Ecto neural progenitor cell (in vitro differentiated cells): ENCODE measurements at places on chromosomes 3 and 15.

GRCh38 chr3:119676771-119677640 is at the start of gene COX17:
Gene COX17 (minus strand): TSS chr3:119677406. CDS start chr3:119677310, 96 bp downstream.
- peak; percentile 91 for DNase-seq

GRCh38 chr3:170350515-170351413 is 6.8 kb upstream of the SKIL start:
- DNase-seq: no peak

GRCh38 chr3:170356596-170357175 is 829 bp upstream of the SKIL start:
- DNase-seq: peak; percentile 91

GRCh38 chr3:121567649-121568048 is at the start of gene ARGFX:
Gene ARGFX (plus strand): TSS chr3:121567949. CDS start chr3:121570714, 2,765 bp downstream.
- DNase-seq: no peak

- no peak for DNase-seq
Observed at GRCh38 chr3:129023909-129024308, 22.8 kb downstream of the EFCC1 start.

- no peak for DNase-seq
Observed at GRCh38 chr3:195913382-195913781, 5.0 kb upstream of the TNK2 start.

DNA sequence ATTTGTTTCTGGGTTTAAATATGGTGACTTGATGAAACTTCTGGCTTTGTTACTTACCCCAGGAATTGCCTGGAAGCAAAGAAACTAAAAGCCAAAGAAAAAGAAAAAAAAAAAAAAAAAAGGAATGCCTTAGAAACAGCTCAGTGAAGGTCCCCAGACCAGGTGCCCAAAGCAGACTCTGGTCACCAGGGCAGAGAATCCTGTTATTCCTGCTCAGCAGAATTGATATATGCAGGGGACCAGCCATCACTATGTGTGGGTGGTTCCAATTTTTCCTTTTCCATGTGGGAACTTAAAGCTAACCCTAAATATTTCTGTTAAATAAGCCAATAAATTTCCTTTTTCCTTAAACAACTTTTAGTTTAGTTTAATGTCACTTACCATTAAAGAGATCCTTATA is 100.8 kb upstream of the TPRG1 start:
- no peak for DNase-seq

DNA sequence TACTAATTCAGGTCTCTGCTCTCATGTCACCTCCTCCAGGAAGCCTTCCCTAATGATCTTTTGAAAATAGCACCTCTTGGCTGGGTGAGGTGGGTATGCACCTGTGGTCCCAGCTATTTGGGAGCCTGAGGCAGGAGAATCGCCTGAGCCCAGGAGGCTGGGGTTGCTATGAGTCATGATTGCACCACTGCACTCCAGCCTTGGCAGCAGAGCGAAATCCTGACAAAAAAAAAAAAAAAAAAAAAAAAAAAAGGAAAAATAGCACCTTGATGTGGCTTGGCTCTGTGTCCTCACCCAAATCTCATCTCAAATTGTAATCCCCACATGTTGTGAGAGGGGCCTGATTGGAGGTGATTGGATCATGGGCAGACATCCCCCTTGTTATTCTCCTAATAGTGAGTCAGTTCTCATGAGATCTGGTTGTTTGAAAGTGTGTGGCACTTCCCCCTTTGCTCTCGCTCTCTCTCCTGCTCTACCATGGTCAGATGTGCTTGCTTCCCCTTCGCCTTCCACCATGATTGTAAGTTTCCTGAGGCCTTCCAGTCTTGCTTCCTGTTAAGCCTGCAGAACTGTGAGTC is 11.2 kb upstream of the RNU6-1 start:
- no peak for DNase-seq

DNA sequence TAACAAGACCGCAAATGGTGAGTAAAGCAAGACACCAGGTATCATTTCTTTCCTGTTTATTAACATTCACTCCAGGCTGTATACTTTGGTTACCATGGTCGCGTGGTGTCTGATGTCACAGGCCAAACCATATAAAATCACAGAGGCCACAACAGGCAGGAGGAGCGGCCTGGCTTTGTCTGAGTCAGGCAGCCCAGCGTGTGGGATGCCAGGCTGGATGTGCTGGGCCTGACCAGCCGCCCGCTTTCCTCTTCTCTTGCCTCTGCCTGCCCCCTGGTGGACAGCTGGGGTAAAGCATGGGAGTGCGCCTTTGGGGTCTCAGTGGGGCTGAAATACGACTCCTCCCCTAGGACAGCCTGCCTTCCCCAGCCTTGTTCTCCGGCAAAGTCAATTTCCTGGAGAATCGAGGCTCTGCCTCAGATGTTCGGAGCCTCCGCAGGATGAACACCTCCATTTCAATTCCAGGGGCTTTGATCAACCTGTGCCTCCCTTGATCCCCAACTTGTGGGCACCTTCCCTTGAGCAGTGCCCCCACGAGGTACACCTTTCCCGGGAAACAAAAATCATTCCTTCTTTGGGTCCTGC is 78.2 kb downstream of the CCNL1 start:
- peak; percentile 97 for DNase-seq

DNA sequence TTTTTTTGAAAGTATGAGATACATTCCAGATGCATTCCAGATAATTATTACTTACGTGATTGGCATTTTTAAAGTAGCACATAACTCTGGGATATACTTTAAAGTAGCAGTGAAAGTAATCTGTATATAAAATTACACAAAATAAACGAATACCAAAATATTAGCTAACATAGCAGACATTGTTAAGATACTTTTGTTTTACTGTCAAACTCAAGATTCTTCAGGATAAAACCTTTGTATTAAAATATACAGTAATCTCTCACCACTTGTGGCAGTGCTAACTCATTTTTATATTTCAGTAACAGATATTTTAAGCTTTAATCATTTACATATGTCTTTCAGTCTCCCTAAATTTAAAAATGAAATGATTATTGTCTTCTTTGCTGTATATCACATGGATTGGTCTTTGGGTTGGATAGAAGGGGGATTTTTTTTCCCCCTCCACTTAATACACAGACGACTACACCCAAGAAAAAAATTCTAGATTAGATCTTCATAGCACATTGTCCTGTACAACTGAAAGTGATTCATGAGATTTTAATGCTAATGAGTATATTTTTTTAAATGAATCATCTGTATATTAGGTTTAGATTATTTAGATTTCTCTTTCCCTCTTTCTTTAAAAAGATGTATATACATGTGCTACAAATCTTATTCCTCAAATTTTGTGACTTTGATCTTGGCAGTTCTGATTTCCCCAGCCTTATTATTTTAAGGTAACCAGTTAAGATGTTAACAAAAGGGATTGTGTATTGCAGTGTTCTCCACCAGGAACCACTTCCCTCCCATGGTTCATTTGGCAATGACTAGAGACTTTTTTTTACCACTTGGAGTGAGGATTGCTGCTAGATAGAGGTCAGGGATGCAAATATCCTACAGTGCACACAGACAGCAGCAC is 24.5 kb upstream of the EBLN2 start:
- DNase-seq: no peak

DNA sequence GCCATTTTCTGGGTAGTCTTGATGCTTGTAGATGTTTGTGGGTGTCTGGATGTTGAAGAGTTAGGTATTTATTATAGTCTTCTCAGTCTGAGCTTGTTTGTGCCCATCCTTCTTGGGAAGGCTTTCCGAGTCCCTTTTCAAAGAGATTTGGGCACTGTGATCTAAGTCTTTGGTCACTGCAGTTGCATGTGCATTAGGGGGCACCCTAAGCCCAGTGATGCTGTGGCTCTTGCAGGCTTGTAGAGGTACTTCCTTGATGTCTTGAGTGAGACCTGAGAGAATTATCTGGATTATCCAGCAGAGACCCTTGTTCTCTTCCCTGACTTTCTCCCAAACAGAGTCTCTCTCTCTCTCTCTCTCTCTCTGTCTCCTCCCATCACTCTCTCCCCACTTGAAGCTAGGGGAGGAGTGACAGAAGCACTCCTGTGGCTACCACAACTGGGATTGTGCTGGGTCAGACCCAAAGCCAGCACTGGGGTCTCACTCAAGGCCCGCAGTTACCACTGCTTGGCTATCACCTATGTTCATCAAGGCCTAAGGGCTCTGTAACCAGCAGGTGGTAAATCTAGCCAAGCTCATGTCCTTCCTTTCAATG is 68.5 kb downstream of the TMCO5A start:
- peak; percentile 68 for DNase-seq

GRCh38 chr15:57082054-57082728 is 163.7 kb downstream of the TCF12 start:
- no peak for DNase-seq

DNA sequence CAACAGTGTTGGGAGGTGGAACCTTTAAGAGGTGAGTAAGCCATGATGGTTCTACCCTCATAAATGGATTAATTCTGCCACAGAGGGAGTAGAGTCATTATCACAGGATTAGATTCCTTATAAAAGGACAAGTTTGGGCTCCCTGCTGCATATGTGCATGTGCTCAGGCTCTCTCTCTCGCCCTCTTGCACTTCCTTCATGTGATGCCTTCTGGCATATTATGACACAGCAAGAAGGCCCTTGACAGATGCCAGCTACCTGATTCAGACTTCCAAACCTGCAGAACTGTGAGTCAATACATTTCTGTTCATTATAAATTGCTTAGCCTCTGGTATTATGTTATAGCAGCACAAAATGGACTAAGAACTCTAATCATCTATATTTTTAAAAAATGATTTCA is 205.3 kb downstream of the CTNNB1 start:
- no peak for DNase-seq

- DNase-seq: no peak
Observed at GRCh38 chr15:87816811-87817210, 439.7 kb downstream of the NTRK3 start.

DNA sequence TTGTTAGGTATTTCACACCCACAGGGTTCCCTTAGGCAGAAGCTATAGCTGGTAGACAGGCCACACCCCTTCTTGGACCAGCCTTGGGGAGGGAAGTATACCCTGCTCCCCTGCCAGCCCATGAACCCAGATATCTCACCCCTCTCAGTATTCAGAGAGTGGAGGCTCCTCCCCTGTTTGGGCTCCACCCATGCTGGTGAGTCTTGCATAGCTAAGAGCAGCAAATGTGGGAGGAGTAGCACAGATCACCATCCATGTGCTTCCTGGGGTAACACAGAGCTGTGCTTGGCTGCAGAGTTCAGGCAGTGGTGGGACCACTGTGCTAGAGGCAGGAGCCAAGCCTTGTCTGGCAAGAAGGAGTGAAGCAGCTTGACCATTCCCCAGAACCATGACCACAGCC is 427.2 kb downstream of the ZIC1 start:
- no peak for DNase-seq

DNA sequence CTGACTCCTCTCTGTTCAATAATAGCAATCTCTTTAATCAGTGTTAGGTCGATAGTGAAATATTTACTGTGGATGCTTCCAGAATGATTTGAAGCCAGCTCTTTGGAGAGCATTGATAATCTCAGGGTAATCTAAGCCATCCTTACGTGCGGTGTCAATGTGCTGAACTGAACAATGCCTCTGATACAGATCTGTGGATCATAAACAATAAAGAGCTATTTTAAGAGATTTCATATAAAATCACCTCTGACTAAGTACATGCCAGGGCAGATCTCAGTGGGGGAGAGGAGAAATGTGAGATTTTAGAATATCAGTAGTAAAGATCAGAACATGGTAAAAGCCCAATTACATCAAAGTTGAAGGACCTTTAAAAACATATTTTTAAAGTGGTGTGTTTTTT is 319.3 kb upstream of the GBE1 start:
- DNase-seq: no peak
